ENCODE measurements at places on chromosomes 3 and 15.
A peak's percentile ranks its signal among the peaks of the same experiment; 100 is the strongest.

- DNase-seq, result no peak
Measured at GRCh38 chr3:146395164-146395563, 74.2 kb downstream of the PLSCR2 start.

- no peak for DNase-seq
Measured at GRCh38 chr3:30492322-30493192, 113.8 kb upstream of the TGFBR2 start.

DNA sequence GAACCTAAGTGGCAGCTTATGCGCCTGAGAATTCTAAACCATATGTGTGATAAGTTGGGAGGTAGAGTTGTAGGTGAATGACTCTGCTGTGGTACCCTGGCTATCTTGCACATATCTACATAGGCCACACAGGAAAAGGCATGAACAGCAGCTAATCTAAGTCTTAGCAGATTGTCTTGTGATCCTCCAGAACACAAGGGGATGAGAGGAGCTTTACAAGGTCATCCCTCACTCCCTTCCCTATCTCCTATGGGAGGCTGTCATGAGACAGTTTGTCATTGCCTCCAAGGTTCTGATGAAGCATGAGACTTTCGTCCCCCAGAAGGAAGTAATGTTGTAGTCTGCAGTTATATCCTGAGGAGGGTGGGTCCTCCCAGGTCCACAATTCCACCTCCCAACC is 3.7 kb upstream of the ZNF662 start:
- no peak for DNase-seq

- DNase-seq, result no peak
Measured at GRCh38 chr3:65024148-65024547, 336.3 kb upstream of the ADAMTS9 start.

GRCh38 chr3:4647411-4647810 is 154.3 kb downstream of the ITPR1 start:
- no peak for DNase-seq

DNA sequence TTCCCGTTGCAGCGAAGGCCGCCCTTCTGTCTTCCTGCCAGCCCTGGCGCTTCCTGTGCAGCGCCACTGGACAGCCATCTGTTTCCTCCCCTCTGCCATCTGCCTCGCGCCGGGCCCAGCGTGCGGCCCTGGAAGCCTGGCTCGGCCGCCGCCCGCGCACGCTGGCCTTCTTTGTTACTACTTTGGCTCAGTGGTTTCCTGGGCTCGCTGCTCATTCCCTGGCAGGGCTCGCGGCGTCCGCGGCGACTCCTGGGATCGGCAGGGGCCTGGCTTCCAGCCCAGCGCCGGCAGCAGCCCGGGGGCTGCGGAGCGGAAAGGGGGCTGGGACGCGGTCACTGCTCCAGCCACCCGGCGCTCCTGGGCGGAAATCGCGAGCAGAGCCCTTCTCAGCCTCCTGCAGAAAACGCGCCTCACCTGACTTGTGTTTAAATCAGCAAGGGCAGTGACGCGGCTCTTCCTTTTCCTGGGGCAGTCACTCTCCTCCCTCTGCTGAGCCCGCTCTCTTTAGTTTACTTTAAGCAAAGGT is 10.0 kb downstream of the CMTM7 start:
- DNase-seq, result peak; percentile 43

DNA sequence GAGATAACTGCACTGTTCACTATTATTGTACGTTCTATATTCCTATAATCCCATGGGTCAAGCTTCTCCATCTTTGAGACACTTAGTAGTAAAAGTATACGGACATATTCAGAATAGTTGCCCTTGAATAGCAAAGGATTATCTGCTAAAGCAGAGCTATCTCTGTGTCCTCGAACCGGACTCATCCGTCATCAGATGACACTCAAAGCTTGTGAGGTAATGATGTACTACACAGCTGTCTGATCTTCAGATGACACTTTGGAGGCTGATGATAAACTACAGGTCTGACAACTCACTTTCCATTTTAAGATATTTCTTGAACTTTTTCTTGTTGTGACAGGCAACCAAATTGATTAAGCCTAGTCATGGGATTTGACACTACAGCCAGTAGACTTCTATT is 240.2 kb downstream of the SCAPER start:
- no peak for DNase-seq

- peak; percentile 80 for DNase-seq
Measured at GRCh38 chr3:129120254-129121004, 1.2 kb downstream of the RAB43 start.

DNA sequence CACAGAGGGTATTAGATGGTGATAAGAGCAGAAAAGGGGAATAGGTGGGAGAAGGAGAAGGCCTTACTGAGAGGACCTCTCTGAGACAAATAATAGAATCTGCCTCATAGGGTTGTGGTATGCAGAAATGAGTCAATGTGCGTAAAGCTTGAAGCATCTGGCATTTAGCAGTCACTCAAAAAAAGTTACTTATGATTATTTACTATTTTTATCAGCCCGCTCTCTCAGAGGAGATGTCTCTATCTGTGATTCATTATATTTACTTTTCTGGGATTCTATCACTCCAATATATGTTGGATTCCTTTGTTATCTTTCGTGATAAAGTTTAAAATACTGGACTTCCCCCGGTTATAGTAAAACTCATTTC is 4.6 kb upstream of the TM4SF1 start:
- no peak for DNase-seq

DNA sequence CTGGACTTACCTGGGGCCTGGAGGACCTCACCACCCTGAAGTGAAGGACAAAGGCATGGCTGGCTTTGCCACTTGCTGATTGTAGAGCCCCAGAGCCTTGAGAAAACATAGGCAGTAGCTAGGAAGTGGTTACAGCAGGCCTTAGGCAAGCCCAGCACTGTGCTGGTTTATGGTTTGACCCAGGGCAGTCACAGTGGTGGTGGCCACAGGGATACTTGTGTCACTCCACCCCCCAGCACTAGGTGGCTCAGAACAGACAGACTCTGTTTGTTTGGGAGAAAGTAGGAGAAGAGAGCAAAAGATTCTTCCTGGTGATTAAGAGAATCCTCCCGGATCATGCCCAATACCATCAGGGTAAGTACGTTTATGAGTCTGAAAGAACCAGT is 13.2 kb upstream of the COL8A1 start:
- DNase-seq, result no peak

DNA sequence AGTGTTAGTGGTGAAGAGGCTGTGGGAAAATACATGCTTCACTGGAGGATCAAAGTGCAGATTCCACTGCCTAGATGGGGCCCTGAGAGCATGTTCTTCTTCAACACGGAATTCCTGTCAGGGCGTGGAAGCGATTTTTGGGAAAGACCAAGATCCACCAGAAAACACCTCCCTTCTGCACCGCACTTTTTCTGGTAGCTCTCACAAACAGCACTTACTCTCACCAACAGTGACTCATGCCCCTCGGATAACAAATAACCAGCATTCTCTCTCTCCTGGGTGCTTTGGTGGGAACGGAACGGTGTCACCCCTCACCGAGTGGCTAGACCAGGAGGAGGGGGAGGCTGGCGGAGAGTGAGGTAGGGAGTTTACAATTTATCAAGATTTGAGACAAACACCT is 40.1 kb downstream of the ADAMTSL3 start:
- no peak for DNase-seq

DNA sequence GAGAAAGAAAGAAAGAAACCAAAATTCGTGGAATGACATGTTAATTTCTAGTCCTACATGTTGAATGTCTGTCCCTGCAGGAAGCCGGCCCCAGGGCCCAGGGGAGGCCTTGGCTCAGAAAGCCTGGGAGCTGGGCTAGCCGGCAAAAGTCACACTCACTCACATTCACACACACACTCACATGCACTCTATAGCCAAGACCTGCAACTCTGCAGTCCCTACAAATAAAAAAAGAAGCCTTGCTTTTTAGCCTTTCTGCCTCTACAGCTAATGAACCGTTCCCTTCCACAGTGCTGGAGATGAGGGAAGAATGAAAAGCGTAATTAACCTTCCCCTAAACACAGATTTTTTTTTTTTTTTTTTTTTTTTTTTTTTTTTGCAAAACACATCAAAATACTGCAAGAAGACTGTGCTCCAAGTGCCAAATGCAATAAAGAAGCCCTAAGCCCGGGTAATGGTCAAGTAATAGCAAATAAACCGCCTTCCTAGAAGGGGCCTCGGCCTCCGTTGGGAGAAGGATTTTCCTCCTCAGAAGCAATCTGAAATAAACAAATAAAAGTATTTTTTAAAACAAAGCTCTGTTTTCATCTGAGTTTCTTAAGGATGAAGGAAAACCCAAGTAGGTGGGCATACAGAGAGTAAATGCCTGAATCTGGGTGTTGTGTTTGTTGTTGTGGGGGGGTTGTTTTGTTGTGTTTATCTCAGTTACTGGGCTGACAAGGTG is 4.3 kb downstream of the MECOM start:
- DNase-seq, result no peak

- DNase-seq, result no peak
Measured at GRCh38 chr3:53552730-53553129, 58.3 kb downstream of the CACNA1D start.

GRCh38 chr3:169552533-169552932 is 111.0 kb downstream of the MECOM start:
- DNase-seq, result no peak

DNA sequence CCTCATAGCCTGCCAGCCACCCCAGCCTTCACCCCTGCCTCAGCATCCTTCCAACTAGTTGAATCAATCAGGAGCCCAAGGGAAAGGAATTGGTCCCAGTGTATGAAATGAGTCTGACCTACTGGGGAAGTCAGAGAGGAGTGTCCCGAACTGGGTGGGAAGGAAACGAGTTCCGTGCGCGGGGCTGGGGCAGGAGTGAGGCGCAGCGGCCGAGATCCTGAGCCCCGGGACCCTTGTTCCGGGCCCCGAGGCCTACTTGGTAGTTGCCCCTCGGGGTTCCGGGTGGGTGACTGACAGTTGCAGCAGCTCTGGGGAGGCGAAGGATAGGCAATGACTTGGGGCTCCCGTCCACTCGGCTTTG is 1.1 kb upstream of the PLCL2 start:
- no peak for DNase-seq

All from activated T-helper 1 cell treated with anti-CD3 and anti-CD28 coated beads, Interleukin-2, amount 50 U/mL, for 16 hours (primary cell).